T-helper 1 cell (primary cell): ENCODE measurements at places on chromosomes 12 and 14.
A peak's percentile ranks its signal among the peaks of the same experiment; 100 is the strongest.

GRCh38 chr12:122932207-122932606 is 34.1 kb downstream of the ABCB9 start:
- no peak for DNase-seq

DNA sequence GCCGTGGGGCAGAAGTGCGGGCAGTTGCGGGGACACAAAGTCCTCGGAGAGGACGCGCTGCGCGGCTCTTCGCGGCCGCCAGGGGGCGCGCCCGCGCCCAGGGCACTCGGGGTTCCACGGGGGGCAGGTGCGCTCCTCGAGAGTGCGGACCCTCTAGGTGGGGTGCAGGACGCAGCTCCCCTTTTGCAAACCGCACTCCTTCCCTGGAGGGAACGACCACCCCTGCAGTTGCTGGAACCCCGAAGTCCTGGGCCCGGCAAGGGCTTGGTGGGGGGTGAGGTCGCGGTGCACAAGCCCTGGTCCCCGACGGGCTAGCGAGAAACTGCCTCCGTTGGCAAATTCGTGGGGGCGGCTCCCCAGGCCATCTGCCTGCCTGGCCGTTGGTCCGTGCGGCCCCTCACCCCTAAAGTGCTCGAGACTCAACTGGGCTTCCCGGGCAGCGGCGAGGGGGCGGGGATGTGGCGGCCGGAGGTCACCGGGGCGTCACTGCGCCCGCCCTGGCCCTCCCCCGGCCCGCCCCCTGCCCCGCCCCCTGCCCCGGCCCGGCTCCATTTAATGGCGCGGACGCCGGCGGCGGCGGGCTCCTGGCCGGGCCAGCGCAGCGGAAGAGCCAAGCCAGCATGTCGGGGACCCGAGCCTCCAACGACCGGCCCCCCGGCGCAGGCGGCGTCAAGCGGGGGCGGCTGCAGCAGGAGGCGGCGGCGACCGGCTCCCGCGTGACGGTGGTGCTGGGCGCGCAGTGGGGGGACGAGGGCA is at the start of gene ADSS1:
Gene ADSS1, plus strand, starts transcription at position 579 of the 756 bp plus-strand sequence. Its CDS starts 42 bp downstream, at position 621.
- DNase-seq: peak; percentile 56

GRCh38 chr14:103932791-103933490 is 4.7 kb downstream of the TDRD9 start:
- no peak for DNase-seq

GRCh38 chr14:96893966-96894622 is 96.9 kb downstream of the VRK1 start:
- no peak for DNase-seq

DNA sequence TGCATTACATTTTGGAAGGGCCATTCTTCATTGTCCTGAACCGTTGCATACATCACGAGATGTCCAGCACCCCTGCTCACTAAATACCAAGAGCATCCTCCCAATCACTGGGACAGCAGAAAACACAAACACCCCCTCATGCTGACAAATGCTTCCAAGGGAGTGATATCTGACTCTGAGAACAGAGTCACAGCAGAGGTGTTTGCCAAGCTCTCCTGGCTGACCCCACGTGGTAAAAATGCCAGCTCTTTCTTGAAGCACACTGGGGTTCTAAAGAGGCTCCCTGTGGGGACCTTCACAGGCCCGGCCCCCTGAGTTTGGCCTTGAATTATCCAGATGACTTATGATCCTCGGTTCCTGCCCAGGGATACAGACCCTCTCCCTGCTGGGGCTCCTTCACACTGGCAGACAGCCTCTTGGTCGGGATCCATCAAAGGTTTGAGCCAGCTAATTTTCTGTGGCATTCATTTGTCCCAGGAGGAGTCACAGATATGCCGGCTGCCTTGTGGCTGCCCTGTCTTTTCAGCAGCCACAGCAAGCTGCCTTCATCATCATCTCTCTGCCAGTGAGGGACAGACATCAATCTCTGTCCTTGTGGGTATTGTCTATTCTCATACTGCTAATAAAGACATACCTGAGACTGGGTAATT is 43.1 kb upstream of the PSMC1 start:
- DNase-seq: no peak

GRCh38 chr14:75904311-75904710 is 77.5 kb downstream of the TGFB3 start:
- no peak for DNase-seq

- no peak for DNase-seq
Measured at GRCh38 chr14:21229821-21230220, 39.4 kb downstream of the HNRNPC start.

- no peak for DNase-seq
Measured at GRCh38 chr14:79631276-79631675, 580.0 kb downstream of the DIO2 start.

GRCh38 chr12:103799857-103800771 is 40.9 kb downstream of the NT5DC3 start:
- DNase-seq: no peak

GRCh38 chr12:115001571-115002180 is 317.7 kb upstream of the TBX3 start:
- no peak for DNase-seq

- DNase-seq: no peak
Measured at GRCh38 chr12:7917392-7918267, 18.4 kb downstream of the SLC2A3 start.

GRCh38 chr12:123151457-123152454 is 866 bp upstream of the PITPNM2 start:
- DNase-seq: no peak

- DNase-seq: no peak
Measured at GRCh38 chr12:109621211-109621694, 47.7 kb downstream of the MVK start.

- no peak for DNase-seq
Measured at GRCh38 chr12:111201036-111201435, 167.9 kb downstream of the PHETA1 start.

- no peak for DNase-seq
Measured at GRCh38 chr12:72369423-72369959, 97.3 kb downstream of the TRHDE start.

DNA sequence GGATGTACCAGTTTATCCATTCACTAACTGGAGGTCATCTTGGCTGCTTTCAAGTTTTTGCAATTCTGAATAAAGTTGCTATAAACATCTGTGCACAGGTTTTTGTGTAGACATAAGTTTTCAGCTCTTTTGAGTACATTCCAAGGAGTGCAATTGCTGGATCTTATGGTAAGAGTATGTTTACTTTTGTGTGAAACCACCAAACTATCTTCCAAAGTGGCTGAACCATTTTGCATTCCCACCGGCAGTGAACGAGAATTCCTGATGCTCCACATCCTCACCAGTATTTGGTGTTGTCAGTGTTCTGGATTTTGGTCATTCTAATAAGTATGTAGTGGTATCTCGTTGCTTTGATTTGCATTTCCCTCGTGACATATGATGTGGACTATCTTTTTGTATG is 150.5 kb upstream of the BCL2L14 start:
- no peak for DNase-seq

DNA sequence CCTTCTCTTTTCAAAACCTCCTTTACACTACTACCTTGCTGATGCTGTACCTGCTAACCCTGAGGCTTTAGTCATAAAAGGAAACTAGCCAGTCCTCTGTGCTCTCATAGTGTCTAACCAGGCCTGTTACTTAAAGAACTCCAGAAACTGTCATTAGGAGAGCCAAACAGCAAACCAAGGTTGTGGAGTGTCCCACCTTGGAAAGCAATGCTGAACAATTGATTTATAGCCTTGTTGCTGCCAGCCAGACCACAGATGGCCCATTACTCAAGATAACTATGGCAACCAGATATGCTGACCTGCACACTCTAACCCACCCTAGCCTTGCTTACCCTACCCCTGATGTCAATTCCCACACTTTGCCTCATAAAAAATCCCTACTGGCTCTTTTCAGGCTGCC is 26.5 kb upstream of the BCAT1 start:
- DNase-seq: no peak
